ENCODE measurements at places on chromosomes 11 and 22. TPM values are rescaled to one million over a fixed set of nuclear protein-coding genes. Genes with fewer than 3 reads are reported as not detected.

- no peak for DNase-seq
Observed at GRCh38 chr11:88114486-88115045, 60.7 kb downstream of the RAB38 start.

- DNase-seq = no peak
Observed at GRCh38 chr22:17938484-17938924, 85.9 kb downstream of the MICAL3 start.

GRCh38 chr22:45212992-45213751, 27.5 kb downstream of the KIAA0930 start:
- no peak for DNase-seq

DNA sequence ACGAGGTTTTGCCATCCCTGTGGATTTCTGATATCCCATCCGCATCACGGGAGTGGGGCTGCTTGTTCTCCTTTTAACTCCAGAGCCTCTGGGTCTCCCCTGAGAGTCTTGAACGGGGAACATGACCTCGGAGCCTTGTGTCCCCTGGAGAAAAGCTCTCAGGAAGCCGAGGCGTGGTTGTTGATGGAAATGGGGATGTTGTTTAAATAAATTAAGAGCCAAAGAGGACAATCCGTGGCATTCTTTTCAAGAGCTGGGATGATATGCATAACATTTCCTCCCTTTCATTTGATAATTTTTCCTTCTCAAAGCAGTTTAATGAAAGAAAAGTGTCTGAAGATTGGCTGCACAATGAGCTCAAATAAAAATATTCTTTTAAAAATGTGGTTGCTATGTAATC, 14.2 kb downstream of the TSPAN18 start:
- DNase-seq = no peak

DNA sequence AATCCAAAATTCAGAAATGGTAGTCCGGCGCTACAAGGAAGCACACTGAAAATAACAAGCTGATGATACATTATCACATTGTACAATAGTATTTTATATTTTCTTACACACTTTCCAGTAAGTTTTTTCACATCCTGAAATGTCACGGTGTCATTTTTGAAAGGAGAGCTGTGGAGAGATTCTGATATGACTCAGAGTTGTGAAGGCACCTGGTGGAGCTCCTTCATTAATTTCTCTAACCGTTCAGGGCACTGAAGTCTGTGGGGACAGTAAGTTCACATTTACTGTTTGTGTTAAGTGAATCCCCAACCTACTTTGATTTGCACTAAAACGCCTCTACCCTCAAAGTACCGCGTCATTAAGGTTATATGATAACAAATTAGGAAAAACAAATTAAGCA, 13.3 kb downstream of the LDHAL6A start:
- no peak for DNase-seq

- no peak for DNase-seq
Observed at GRCh38 chr22:45096256-45096907, 67.3 kb upstream of the NUP50 start.

DNA sequence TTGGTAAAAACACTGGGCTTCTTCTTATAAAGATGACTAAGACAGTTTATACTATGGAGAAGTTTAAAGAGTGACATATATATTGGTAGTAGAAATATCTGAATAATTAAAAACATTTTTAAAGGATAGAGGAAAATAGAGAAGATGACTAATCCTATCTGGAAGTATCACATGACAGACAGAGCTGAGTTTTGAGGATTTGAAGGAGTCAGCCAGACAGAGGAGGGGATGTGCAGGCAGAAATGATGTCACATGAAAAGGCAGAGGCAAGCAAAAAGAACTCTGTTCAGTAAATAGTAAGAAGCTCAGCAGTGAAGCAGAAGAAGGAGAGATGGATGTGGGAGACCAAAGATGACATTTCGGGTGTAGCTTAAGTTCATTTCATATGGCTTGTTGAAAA, 1.6 kb downstream of the OR10A2 start:
- DNase-seq = no peak

GRCh38 chr11:100687054-100687629, at the start of gene ARHGAP42:
ARHGAP42 (plus strand) TSS chr11:100687288; CDS start chr11:100687679, 391 bp downstream.
- DNase-seq = peak; percentile 84

GRCh38 chr22:48820481-48821345, 1007.0 kb downstream of the BRD1 start:
- no peak for DNase-seq

DNA sequence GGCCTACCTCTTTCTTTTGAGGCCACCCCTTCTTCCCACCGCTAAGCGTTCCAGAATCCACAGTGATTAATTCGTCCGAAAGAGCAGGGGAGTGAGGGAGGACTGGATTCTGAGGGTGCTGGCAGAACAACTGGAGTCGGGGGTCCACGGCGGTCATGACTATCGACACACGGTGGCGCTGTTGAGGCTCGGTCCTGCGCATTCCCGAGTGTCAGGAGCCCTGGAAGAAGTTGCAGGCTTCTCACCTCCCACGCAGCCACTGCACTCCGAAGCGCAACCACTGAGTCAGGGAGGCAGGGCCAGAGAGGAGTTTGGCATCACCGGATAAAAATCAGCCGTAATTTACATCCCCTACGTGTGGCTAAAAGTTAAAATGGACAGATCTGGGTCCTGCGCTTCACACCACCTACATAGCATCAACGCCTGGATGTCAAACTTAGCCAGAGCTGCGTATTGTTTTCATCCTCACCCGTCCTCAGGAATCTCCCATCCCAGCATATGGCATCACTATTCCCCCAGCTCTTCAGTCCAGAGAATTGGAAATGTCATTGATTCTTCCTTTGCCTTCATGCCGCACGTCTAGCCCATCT, 10.7 kb upstream of the CTSF start:
- DNase-seq = peak; percentile 85

DNA sequence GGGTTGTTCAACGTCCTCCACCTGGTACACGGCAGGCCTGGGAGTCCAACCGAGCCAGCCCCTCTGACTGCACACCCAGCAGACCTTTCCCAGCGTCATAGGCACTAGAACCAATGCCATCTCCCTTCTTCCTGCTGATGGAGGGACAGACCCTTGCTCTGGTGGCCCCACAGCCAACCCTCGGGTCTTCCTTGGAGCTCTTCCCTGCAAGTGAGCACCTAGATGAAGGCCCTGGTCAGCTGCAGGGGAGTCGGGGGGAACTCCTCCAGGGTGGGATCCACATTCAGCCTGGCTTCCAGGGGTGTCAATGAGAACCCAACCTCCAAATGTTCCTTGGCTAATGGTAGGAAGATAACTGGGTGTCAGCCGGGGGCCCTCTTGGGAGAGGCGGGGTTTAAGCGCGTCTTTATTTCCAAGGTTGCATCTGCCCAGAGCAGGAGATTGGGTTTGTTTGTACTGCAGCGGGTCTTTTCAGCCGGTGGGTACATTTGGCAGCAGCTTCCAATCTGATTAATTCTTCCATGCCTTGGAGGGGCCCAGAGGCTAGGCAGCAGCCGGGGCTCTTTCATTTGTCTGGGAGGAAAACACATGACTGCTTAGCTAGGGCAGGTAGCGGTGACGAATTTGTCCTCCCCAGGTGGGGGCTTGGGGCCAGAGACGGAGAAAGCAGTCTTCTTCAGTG, 56.0 kb upstream of the SHISAL1 start:
- DNase-seq = peak; percentile 31

DNA sequence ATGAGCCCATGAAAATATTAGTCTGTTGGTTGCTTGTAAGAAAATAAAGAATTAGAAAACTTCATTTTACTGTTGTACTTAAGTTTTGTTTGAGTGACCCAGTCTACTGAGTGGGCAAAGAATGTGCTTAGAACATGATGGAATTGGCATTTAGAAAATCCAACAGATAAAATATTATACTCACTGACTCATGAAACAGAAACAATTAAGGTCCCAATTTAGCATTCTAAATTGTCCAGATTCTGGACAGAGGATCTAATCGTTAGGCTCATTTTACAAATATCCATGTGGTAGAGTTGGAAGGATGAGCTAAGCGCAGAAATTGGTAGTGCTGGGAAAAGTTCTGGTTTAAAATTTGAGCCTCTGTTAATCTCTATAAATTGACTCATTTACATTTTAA, 45.4 kb downstream of the METTL15 start:
- DNase-seq = no peak

GRCh38 chr11:10943968-10944367, 86.1 kb upstream of the ZBED5 start:
- no peak for DNase-seq

- no peak for DNase-seq
Observed at GRCh38 chr11:82082976-82083375, 650.7 kb downstream of the FAM181B start.

GRCh38 chr22:49183826-49184216, 643.9 kb downstream of the BRD1 start:
- peak; percentile 59 for DNase-seq

DNA sequence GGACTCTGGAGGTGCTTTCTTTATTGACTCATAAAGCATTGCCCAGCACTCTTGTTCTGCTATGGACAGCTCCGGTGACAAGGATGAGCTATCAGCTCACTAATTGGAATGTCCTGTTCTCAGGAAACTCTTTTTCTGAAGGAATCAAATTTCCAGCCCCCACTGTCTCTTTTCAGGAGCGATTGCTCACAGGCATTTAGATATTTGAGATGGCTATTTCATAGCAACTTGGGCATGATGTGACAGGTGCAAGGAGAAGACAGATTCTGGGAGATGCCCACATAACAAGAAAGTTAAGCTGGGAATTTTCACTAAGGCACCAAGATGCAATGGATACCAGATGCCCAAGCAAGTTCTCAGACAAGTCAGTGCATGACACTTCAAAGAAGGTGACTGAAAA, 123.4 kb upstream of the CSNK2A3 start:
- no peak for DNase-seq

GRCh38 chr22:50210378-50211139, 9.7 kb downstream of the SELENOO start:
- DNase-seq = peak; percentile 35

DNA sequence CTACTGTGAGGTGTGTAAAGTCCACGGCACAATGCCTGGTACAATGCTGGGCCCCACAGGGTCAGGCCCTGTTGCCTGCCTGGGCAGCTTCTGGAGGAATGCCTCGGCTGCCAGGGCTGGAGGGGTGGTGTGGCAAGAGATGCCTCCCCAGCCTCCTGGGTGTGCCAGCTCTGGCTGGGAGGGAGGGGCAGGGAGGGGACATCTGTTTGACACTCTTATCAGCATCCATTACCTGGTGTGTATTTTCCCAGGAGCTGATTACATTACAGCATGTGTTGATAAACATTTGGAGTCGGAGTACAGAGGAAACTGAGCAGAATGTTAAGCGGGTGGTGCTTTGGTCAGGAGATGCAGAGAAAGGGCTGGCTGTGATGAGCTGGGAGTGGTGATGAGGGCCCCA, 11.0 kb upstream of the NECTIN1 start:
- DNase-seq = no peak

DNA sequence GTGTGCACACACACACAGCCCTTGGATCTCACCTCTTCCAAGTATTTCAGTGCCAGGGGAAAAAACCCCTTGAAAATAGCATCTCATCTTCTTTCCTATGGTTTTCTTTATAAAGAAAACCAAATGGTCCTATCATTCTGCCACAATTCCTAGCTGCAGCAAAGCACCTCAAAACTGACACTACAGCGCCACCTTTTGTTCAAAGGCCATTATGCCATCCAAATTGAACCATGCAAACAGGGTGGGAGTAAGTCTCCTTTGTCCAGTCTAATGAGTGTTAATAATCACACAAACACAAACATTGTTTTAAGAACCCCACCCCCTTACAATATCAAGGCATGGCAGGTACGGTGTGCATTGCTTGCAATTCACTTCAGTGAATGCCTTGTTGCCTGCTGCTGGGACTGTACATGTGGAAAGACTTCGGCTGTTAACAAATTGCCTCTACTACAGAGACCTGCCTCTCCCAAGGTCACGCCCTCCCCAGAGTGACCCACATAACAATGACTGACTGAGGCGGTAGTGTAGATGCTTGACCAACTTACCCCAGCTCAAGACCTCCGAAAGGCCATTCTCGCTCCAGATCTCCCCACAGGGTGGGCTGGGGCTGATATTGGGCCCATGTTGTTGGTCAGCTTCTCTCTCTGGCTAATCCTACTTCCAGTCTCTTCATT, 31.7 kb downstream of the FAM181B start:
- no peak for DNase-seq

DNA sequence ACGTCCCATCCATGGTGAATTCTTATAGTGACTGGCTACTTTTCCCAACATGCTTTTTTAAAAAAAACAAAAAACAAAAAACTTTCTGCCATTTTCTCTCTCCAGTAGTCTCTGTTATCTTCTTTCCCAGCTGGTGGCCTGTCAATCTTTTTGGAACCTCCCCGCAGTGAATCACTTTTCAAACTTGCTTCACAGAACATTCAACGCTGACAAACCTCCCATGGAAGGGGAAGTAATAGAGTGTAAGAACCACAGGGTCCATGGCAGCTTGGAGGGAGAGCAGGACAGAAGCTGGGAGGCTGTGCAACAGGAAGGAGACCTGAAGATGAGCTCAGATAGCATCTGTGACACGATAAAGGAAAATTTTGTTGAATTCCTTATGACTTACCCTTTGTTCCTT, 9.8 kb upstream of the CECR2 start:
- no peak for DNase-seq

GRCh38 chr11:130671801-130672700, 223.6 kb downstream of the ADAMTS15 start:
- DNase-seq = peak; percentile 83

- no peak for DNase-seq
Observed at GRCh38 chr11:96062134-96062533, 138.2 kb upstream of the MTMR2 start.

The LMNTD2 gene
- total RNA-seq = 0.14 TPM

The MMP26 gene
- total RNA-seq = not detected

The SAA1 gene
- 7.8 TPM for total RNA-seq

The KCNQ1OT1 gene
- total RNA-seq = 0.32 TPM

The SYNGR1 gene
- 40.5 TPM for total RNA-seq

The MFRP gene
- total RNA-seq = not detected

The TYR gene
- not detected for total RNA-seq

The ANO3 gene
- total RNA-seq = 0.05 TPM

Measured in Right ventricle myocardium inferior (tissue), 1 donor.